ENCODE measurements at places on chromosomes 16 and 17. TPM values are rescaled to one million over a fixed set of nuclear protein-coding genes. Genes with fewer than 3 reads are reported as not detected.

The HYDIN gene
- total RNA-seq, result not detected

The WNT9B gene
- total RNA-seq, result not detected

The CMTM2 gene
- not detected for total RNA-seq

The SERPINF2 gene
- not detected for total RNA-seq

The PERCC1 gene
- total RNA-seq, result not detected

The SMIM36 gene
- not detected for total RNA-seq

The NQO1 gene
- total RNA-seq, result 310 TPM

The ACE gene
- 46.8 TPM for total RNA-seq

The SSTR5 gene
- under 0.01 TPM for total RNA-seq

The NPEPPS gene
- total RNA-seq, result 135 TPM

The TBC1D28 gene
- not detected for total RNA-seq

The CMC2 gene
- total RNA-seq, result 55.0 TPM

The TP53TG3B gene
- not detected for total RNA-seq

The MYL4 gene
- total RNA-seq, result not detected

The PDE6G gene
- total RNA-seq, result 0.45 TPM
